HL-60 (cell line): ENCODE measurements at places on chromosomes 11 and 22.

GRCh38 chr22:21032037-21032867, at the start of gene SLC7A4:
SLC7A4 (minus strand) TSS chr22:21032561; CDS start chr22:21031812, 749 bp downstream.
- DNase-seq: no peak

DNA sequence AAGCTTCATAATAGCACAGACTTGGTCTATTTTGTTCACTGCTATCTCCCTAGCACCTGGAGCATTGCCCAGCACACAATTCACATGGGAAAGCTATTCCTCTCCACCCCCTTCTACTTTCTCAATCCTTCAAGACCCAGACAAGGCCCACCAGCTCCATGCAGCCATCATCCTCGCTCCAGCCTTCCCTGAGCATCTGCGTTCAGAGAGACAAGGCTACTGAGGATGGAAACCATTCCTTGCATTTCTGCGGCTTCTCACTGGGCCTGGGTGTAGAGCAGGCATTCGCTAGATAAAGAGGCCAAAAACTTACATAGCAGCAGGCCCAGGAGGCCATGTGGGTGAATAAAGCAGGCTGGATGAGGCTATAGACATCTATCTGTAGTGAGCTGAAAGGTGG, 530.8 kb downstream of the BUD13 start:
- DNase-seq: no peak

DNA sequence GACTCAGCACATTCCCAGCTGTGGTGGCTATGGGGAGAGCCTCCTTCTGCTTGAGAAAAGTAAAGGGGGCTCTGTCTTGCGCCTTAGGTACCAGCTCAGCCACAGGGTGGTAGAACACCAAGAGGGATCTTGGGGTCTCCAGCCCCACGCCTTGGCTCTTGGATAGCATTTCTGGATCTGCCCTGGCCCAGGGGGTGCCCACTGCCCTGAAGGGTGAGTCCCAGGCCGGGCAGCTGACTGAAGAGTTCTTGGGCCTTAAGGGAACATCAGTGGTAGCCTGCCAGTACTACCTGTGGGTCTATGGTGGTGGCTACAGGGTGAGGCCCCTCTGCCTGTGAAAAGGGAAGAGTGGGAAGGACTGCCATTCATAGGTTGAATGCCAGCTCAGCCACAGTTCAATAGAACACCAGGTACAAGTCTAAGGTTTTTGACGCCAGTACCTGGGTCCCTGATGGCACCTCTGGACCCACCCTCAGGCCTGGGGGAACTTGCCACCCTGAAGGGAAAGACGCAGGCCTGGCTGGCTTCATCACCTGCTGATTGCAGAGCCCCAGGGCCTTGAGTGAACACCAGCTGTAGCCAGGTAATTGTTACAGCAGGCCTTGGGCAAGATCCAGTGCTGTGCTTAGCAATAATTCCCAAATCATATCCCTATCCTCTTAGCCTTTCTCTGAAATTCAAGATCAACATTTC, 3.9 kb downstream of the CWF19L2 start:
- DNase-seq: no peak

DNA sequence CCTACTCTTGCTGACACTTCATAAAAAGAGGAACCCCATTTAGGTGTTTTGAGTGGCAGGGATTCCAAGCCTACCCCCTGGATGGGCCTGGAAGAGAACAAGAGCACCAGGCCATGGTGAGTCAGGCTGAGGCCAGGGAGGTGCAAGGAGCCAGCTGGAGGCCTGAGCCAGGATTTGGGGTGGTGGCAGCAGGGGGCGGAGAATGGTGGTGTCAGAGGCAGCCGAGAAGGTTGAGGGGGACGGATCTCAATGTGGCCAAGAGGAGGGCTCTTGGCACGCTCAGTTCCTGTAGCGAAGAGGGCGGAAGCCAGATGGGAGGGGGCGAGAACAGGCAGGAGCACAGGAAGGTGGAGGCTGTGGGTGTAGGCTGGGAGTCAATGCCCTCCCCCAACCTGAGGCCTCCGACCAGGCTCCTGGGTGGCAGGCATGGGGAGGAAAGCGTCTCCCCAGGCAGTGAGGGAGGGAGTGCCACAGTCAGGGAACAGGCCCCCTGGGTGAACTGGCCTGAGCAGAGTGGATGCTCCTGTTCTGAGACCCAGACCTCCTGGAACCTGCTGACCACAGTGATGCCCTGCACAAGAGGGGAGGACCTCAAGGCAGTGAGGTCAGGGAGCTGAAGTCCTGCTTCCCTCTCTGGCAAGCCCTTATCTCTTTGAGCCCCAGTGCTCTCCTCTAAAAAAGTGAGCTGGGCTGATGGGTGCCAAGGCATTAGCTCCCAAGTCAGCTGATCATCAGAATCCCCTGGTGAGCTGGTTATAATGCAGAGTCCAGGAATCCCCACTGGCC, 13.9 kb downstream of the RTN4RL2 start:
- DNase-seq: no peak

GRCh38 chr11:128397362-128397761, 190.0 kb downstream of the ETS1 start:
- no peak for DNase-seq

GRCh38 chr11:96185220-96185768, 157.7 kb downstream of the MAML2 start:
- DNase-seq: no peak

DNA sequence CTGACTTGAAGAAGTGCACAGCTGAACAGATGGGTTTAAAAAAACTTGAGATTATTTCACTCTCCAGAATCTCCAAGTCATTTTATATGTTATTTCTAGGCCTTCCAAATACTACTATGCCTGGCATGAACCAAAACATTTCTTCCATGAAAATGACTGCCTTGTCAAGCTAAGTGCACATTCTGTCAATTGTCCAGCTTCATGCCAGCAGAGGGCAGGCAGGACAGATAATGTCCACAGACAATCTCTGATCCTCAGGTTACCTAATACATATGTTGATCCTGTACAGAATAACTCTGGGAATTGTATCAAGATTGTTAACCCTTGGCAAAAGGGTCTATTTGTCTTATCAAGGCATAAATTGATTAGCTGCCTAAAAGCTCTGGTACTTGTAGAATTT, 229.5 kb downstream of the AASDHPPT start:
- DNase-seq: no peak

DNA sequence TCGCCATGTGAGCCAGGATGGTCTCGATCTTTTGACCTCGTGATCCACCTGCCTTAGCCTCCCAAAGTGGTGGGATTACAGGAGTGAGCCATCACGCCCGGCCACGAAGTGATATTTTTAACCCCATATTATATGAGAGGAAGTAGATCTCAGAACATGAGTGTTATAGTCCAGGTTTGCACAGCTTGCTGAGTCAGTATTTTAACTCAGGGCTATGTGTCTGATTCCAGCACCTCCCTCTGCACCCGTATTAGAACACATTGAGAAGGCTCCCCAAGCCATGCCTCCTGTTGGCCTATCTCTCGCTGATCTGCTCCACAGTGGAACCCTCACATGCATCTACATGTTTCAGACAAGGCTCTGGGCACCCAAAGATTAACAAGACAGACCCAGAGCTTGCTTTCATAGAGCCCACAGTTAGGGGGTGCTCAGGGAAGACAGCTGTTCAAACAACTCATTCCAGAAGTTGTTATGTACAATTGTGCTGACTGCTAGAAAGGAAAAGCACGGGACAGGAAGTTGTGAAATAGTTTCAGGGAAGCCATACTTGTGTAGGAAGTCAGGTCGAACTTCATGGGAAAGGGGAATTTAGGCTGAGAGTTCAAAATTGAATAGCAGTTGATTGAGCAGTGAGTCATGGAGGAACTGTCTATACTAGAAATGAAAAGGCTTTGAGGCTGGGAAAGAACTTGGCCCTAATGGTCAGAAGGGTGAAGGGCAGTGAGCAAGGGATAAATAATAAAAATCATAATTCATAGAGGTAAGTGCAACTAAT, 49.3 kb upstream of the CLPB start:
- DNase-seq: peak; percentile 55

- no peak for DNase-seq
Measured at GRCh38 chr11:24819006-24819405, 322.2 kb downstream of the LUZP2 start.

DNA sequence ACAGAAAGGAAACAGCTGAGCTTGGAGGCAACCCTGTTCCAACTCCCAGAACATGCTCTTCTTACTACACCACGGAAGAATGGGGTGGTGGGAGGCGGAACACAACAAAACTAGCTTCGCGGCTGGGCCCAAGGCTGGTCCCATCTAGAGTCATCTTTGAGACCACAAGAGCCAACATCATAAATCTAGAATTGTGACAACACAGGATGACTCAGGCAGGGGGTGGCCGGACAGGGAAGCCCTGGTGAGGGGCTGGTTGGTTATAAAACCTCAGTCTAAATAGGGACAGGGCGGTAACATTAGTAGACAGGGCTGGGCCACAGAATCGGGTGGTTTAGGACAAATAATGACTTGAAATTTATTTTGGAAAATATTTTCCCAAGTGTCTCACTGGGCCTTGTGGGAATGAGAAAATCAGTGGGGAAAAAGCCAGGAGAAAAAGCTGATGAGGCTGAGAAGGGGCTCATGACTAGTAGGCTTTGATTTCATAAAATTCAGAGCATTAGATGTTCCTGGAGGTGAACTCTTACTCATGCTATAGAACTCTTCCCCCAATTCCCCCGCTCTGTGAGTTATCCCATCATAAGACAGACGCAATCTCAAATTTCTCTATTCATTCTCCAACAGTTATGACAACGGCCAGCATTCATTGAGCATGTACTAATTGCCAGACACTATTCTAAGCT, 151.8 kb upstream of the TIMP3 start:
- DNase-seq: no peak

DNA sequence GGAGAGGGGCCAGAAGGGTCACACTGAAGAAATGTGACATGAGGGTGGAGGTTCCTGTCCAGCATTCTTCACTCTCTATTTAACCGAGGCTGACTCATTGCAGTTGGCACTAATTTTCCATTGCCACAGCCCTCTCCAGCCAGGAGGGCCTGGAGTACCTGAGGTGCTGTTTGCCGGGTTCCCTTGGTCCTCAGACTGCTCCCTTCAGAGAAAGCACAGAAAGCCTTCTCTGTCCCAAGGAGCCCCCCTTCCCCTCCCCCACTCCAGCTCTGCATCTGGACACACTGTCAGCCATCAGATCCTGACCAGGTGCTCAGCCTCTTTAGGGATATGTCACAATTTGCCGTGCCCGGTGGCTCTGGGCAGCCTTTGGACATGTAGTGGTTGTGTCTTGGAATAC, 3.2 kb upstream of the C11orf91 start:
- no peak for DNase-seq

GRCh38 chr11:124745835-124746620, 6.0 kb downstream of the VSIG2 start:
- DNase-seq: peak; percentile 24

GRCh38 chr11:69860796-69861445, 41.7 kb upstream of the FGF3 start:
- DNase-seq: no peak

DNA sequence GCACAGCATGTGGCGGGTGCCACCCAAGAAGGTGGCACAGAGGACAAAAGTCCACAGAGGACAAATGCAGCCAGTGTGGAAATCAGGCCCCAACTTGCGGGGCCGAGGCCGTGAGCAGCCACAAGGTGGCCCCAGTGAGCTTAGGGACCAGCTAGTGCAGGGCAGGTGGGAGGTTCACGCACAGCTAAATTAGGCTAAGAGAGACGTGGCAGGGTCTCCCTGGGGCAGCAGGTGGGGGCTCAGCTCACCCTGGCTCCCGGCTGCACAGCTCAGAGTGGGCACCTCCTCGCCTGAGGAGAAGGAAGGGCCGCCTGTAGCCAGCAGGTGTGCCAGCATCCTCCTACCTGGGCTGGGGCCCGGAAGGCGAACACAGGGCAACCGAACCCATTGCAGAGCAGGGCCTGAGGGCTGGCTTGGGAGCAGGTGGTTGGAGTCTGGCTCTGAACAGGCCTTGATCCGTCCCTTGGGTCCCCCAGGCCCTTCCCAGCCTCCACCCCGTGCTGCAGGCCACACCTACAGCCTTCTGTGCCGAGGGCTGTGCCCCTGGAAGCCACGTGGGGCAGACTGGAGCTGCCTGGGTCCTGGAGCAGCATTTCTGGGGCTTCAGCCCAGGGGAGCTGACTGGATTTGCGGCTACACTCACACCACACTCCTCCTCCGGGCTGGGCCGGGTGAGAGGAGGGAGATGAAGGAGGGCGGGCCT, 26.1 kb upstream of the CELSR1 start:
- DNase-seq: no peak

DNA sequence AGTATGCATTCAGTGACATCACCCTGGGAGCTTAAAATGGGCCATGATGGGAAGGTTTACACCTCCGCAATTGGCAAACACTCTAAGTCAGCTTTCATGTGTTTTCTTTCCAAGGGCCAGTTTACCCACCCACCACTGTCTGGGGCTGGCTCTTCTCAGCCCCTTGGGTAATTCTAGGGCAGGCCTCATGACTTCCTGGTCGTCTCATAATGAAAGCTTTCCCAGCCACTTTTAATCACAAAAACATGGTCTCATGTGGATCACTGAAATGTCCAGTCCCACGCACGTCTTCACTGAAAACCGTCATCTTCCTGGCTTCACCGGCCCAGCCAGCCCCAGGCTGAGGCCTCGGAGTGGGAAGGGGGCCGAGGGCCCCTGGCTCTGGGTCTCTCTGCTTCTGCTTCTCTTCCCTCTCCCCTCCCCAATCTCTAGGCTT, 58.5 kb upstream of the ANO1 start:
- DNase-seq: no peak

- no peak for DNase-seq
Measured at GRCh38 chr22:29105468-29105867, 32.6 kb downstream of the KREMEN1 start.
